ENCODE measurements at places on chromosomes 1 and 21.

DNA sequence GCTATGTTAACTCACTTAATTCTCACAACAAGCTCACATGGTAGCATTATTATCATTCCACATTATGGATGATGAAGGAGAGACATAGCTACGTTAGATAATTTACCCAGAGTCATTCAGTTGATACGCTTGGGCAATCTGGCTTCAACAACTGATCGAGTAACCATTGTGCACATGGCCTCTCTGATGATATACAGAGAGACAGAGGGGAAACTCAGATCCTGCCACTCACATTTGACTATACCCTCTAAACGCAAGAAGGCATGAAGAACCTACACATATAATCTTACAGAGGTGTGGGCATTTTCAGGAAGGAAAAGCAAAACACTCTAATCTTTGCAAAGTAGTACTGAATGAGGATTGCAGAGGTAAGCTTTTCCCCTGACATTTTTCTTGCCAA, 360.1 kb downstream of the BARHL2 start:
- no peak for DNase-seq

DNA sequence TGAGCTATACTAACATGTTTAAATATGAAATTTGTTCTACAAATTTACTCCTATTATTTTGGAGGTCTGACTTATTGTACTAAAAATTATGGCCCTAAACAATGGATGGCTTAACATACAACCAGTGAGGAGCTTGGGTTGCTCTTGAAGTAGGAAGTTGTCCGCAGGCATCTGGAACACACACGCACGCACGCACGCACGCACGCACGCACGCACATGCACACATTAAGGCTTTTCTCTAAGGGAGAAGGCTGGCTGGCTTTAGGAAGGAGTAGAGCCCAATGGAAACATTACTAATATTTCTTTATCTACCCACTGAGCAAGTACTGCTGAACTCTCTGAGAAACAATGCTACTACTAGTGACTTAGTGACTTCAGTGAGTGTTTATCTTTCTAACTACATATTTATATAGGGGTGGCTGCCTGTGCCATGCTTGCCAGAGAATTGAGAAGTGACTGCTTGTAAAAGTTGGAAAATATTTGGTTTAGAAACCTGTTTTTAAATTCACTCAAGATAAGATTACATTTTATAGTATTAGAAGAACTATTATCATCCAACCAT, 16.2 kb upstream of the ARHGAP29 start:
- DNase-seq, result no peak

GRCh38 chr1:178183796-178184195, 89.9 kb downstream of the RASAL2 start:
- no peak for DNase-seq

- no peak for DNase-seq
Measured at GRCh38 chr1:169043823-169044222, 62.7 kb upstream of the ATP1B1 start.

DNA sequence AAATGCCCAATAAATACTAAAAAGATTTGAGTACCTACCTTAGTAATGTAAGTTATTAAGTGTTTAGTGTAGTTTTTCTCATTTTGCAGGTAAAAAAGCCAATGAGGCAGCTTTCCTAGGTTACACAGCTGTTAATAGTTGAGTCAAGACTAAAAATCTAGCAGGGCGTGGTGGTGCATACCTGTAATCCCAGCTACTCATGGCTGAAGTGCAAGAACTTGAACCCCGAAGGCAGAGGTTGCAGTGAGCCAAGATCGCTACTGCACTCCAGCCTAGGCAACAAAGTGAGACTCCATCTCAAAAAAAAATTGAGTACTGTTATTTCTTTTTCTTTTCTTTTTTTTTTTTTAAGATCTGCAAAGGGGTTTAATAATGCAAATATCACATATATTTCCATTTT, 7.7 kb downstream of the YBX1 start:
- DNase-seq, result no peak

DNA sequence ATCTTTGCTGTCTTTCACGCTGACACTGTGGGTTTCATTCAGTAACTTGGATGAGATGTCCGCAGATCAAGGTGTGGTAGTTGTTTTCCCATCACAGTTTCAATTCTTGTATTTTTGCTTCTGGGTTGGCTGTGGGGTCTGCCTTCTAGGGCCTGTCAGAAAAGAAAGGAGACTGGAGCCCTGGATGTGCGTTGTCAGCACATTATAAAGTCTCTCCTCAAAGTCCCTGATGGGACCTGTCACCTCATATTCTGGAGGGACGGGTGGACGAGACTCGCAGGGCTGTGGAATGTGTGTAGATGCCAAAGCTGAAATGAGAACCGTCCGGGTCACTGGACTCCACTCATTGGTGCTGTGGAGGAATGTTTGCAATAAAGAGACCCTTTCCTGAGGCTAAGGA, 11.3 kb downstream of the IGSF5 start:
- no peak for DNase-seq

GRCh38 chr1:66648901-66649595, 103.2 kb upstream of the DYNLT5 start:
- no peak for DNase-seq

GRCh38 chr1:178844436-178844835, 26.4 kb downstream of the ANGPTL1 start:
- no peak for DNase-seq

DNA sequence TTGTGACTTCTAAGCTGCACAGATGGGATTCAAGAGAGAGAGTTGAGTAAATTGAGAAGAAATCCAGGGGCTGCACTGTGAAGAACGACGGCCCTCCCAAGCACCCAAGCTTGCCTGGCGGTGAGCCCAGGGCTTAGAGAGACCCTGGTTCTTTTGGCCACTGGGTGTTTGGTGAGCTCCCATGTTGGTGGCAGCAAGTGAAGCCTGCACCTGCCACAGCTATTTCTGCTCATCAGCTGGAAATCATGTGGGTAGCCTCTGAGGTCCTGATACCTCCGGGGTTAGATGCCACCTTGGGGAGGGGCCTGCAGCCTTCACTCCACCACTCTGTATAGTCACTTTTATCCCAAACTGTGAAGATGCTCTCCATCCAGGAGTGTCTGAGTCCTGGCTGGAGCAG, 6.2 kb upstream of the BTG2 start:
- DNase-seq, result no peak

DNA sequence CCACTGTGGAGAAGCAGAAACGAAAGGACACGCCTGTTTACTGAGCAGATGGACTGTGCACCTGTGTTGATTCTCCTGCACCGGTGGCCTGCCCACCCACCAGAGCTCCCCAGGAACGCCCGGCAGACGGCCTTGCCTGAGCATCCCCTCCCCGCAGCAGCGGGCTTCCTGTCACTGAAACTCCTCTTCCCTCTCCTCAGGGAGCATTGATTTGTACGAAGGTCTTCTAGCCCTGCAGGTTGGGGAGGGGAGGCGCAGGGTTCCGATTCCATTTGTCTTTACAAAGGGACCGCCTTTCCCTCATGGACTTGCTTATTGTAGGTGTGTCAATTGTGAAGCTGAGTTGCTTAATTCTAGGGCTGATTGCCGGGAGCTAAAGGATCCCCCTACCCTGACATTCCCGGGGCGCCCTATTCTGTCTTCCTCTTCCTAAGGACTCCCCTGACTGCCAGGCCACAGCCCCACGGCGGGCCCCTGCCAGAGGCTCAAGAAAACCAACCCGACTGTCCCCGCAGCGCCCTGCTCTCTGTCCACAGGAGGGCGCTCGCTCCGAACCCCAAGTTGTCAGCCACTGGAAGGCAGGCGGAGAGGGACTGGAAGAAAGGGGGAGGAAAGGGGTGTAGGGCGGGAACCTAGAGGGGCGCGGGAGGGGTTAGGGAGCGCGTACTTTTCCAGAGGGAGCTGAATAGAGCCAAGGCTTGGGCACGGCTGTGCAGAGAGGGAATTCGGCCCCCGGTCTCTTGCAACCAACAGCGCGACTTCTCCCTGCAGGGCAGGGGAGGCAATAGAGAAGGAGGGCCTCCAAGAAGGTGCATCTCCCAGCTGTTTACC, 2.8 kb downstream of the S100A6 start:
- peak; percentile 42 for DNase-seq

DNA sequence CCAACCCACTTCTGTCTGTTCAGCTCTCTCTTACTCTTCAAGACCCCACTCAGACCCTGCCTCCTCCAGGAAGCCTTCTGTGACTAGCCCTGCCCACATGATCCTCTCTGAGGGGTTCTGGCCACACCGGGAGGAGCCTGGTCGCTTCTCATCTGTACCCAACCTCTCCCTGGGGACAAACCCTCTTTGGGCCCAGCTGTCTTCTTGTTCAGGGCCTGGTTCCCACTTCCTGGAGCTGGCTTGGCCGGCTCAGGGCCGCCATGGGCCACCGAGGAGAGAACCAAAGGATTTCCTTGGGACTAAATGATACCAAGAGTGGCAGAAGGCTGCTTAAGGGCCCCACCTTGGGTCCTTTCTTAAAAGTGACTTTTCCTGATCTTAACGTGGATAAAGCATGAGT, 124.7 kb upstream of the ZBTB40 start:
- no peak for DNase-seq

DNA sequence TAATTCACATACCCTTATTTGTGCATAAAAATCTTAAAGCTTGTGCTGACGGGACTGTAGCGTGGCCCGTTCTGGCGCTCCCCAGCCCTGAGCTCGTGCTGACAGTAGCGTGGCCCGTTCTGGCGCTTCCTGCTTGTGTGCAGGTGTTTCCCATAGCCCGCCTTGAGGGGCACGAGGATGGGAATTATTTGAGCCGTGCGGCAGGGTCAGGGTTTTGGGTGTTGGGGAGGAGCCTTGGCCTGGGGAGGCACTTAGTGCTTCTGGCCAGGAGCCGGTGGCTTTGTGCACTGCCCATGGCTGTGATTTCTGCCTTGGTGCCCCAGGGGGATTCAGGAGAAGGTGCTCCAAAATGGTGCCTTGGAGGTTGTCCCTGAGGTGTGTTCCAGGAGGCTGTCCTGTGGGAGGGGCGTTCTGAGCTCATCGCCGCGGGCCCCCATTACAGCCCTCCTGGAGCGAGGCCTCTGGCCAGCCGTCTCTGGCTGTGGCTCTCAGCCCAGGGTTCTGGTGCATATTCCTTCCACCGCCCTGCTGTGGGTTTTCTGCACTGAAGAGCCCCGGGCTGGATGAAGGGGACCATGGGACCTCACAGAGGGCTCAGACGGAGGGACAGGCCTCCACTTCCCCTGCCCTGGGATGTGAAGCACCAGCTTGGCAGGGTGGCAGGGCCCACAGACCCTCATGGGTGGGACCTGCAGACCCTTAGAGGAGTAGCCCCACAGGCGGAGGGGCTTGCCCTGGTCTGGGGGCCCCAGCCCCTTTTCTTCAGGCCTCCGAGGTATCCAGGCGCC, 6.6 kb downstream of the SLX9 start:
- no peak for DNase-seq

DNA sequence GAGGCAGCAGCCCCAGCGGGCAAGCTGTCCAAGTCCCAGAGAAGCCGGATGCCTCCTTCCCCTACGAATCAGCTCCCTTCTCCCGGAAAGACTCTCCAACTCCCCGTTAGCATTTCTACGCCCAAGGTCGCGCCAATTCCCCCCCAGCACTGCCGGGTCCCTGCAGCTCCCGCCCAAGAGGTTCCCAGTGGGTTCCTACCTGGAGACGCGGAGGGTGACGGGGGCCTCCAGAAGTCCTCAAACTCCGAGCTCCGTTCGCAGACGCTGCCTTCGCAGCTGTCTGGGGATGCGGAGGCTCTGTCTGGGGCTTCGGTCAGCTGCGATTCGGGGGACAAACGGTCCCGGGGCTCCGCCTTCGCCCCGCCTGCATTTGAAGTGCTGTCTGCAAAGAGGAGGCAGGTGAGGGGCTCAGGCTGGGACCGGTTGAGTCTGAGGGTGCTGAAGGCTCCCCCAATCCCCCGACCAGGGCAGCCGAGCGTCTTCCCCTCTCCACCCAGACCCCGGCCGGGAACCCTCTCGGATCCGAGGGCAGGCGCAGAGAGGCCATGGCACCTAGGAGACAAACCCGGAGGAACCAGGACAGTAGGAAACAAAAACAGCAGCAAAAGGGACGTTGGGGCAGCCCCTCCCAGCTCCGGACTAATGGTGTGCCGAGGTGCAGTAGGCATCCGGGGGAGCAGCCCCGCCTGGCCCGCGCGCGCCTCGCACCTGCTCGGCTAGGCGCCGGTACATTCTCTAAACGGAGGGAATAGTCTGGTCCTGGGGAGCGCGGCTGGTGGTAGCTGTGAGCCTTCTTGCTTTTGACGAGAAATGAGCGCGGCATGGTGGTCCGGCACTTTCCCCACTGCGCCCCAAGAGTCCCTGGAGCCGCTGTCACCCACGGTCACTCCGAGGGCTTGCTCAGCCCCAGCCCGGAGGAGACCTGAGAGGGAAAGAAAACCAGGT, 3.8 kb downstream of the GFI1 start:
- DNase-seq, result no peak

DNA sequence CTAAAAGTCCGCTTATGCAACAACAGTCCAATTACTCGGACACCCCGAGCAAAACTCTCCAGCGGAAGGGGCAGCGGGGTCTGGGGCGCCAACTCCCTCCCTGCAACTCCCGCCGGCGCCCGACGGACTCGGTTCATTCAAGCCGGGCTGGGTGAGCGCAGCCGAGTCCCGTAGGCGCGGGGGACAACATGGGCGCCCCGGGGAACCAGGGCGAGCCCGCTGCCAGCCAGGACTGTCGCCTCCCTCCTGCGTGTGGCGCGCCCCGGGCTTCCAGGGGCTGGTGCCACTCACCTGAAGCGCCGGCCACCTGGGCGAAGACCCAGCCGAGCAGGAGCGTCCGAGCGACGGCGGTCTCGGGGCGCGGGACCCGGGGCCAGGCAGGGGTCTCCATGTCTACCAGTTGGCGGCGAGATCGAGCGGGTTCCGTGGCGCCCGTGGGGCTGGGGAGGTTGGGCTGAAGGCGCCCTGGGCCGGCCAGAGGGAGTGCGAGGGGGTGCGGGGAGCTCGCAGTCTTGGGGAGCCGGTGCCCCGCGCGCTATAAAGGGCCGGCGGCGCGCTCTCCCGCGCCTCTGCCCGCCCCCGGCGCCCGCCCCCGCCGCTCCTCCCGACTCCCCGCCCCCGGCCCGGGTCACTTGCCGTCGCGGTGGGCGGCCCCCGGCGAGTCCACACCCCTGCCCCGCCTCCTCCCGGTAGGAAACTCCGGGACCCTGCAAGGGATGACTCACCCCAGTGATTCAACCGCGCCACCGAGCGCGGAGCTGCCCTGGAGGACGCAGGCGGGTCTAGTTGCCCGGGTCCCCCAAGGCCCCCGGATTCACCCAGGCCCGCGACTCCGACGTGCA, at the start of gene F3:
Gene F3, minus strand, starts transcription at position 514 of the 842 bp plus-strand sequence. Its CDS starts 123 bp downstream, at position 391.
- DNase-seq, result peak; percentile 14

DNA sequence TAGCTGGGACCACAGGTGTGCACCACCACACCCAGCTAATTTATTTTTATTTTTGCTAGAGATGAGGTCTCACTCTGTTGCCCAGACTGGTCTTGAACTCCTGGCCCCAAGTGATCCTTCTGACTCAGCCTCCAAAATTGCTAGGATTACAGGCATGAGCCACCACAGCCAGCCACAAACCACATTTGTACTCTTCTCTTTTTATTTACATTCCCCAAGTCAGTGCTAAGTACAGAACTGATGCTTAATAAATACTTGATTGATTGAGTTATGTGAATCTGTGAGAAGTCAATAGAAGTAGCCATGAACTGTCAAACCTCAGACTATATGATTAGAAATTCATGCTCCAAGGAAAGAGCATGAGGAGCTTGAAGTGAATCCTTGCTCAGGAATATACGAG, 48.5 kb upstream of the S1PR1 start:
- no peak for DNase-seq

All from GOT3 (cell line).